ENCODE measurements at places on chromosomes 5 and 9.
A peak's percentile ranks its signal among the peaks of the same experiment; 100 is the strongest.

DNA sequence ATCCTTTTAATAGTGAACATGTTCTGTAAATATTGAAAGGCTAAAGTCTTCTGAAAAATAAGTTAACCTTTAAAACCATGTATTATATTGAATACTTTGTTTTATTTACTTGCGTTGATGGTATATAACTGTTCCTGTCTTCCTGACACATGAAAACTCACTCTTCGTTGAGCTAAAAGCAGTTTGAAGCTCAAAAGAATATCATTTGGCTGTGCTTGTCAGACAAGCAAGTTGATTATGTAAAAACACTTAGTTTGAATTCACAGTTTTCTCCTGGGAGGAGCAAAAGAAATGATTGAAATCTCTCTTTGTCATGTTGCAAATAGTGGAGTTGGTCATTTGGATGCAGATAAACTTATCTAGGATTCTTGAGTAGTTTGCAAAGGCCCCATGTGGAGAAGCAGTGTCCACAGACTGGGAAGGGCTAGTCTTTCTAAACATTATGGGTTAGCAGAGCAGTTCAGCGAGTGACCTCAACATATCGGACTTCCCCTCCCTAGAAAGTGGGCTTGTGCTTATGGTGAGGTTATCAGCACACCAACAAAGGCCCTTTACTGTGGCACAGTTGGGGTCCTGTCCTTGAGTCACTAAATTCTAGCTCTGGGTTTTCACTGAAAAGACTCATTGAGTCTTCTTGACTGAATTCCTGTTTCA is 290.4 kb downstream of the CSNK1G3 start:
- DNase-seq, result no peak

DNA sequence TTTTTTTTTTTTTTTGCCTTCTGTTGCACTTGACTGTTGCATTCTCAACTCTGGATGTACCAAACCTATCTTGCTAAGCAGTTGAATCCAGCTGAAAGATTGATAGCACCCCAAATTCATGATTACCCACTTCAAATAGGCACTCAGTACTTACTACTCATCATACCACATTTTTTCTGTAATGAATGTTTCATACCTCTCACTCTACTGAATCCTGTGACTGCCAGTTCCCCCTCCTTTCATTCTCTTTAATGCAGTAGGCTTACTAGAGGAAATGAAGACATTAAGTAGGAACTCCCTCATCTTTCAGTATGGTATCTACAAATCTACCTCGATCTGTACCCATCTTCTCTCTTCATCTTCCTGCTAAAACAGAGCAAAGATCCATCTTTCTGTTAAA is 6.8 kb downstream of the INVS start:
- DNase-seq, result no peak

DNA sequence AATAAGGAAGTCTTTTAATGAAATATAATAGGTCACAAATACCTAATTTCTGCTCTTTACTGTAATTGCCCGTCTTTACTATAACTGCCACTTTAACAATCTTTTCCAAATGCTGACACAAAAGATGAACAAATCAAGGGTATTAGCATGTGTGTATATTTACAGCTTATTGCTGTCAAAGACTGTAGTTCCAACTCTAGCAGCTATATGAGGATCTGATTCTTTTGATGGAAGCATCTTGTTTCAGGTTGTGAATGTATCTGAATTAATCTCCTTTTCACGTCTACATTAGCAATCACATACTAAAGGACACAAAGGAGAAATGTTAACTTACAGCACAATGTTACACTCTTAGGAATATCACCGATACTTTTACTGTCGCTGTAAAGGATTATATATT is 27.9 kb downstream of the RFX3 start:
- no peak for DNase-seq

- DNase-seq, result no peak
These were observed 118.9 kb downstream of the PDZD2 start for GRCh38 chr5:31757806-31758205.

- no peak for DNase-seq
These were observed 60.4 kb downstream of the TNC start for GRCh38 chr9:115057559-115057958.

GRCh38 chr5:136457390-136458013 is 92.2 kb upstream of the TRPC7 start:
- DNase-seq, result peak; percentile 2

DNA sequence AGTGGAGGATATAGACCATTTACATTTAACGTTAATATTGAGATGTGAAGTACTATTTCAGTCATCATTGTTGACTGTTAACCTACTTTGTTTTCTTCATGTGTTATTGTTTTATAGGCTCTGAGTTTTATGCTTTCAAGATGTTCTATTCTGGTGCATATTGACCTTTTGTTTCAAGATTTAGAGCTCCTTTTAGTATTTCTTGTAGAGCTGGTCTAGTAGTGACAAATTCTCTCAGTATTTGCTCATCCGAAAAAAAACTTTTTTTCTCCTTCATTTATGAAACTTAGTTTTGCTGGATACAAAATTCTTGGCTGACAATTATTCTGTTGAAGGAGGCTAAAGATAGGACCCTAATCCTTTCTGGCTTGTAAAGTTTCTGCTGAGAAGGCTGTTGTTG is 91.3 kb downstream of the INVS start:
- no peak for DNase-seq

DNA sequence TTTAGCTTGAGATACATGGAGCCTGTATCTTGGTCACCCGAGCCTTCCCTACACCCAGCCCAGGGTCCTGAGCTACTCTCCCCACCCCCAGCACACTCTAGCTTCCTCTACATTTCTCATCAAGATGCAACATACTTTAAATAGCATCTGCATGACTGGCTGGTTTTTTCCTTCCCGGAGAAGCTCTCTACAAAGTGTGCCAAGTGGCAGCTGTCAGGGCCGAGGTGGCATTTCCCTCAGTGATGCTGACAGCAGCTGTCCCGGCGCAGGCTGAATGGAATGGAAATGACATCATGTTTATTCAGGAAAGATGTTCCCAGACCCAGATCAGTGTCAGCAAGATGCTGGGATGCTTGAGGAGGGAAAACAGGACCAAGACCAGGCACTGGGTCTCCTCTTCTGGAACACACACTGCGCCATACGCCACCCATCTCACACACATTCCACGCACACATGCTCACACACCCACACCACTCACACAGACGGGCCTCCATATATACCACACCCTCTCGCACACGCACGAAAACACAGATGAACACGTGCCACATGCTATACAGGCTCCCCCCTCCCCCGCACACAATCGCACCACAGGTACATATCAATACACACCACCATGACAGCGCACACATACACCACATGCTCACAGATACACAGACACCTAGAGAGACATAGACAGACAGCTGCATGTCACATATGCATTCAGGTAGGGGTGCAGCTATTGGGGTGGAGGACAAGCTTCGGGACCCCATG is 67.8 kb downstream of the LHX2 start:
- no peak for DNase-seq

GRCh38 chr5:154002093-154002492 is 36.6 kb downstream of the FAM114A2 start:
- no peak for DNase-seq

DNA sequence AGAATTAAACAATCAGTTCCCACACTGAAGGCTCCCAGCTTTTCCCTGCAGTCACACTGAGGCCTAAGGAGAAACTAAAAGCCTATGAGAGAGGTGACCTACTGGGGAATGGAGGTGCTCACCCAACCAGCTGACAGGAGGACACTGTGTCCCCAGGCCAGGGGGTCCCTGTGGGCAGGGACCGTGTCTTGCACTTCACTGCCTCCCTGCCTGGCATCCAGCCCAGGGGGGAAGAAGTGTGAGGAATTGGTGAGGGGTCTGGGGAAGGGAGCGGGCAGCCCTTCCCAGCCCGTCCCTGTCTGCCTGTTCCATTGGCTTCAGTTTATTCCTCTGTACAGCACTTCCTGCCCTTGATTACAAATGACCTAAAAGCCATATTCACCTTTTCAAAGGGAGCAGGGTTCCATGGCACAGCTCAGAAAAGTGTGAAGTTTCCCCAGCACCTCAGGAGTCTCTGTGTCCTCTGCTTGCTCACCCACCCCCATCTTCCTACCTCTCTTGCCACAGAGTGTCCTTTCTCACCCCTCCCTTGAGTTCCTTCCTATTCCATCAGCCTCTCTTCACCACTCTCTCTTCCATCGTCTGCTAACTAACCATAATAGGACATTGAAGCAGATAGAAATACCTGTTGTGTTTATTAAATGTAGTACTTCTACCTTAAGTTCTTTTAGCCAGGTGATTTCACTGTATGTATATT is 12.9 kb downstream of the OTULINL start:
- DNase-seq, result no peak

DNA sequence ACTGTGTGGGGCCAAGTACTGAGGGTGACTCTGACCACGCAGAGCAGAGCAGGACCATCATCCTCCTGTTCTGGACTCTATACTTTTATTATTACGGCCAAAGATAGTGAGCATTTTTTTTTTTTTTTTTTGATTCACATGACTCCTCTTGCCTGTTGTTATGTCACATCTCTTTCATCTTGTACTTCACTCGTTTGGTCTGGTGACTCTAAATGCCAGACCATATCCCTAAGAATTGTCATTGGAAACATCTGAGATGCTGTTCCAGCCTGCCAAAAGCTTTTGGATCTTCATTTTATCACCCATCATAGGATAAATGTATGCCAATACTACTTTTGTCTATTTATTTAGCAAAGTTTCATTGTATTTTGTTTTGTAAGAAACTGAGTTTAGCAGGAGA is 168.2 kb upstream of the RAI14 start:
- DNase-seq, result no peak

DNA sequence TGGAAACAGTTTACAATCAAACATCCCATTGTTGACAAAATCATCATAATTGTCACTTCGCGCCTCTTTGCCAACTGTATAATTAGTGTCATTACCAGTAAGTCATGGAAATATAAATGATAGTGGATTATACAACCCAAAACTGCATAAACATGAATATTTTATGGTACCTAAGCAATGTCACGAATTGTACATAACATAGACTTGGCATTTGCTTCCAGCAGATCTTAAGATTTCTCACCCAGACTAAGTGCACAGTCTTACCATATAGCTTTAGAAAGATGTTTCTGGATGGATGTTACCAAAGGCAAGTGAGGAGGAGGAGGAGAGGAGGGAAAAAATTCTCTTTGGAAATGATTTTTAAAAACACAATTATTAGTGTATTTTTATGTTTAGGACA is 113.4 kb upstream of the TAS2R1 start:
- DNase-seq, result no peak

DNA sequence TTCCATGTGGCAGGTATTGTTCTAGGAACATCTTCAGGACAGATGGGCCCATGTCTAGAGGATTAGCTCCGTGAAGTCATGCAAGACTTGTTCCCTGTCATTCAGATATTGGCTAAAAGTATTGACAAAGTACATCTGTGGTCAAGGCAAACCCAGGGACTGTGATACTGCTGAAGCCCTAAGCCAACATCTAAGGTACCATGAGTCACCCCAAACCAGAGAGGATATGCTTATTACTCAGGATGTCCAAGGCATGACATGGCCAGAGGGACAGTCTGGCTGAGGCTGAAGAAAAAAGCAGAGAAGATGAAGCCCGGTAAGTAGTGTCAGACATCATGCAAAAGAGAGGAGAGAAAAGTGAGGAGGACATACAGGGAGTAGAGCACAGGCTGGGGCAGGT is 31.0 kb downstream of the HMHB1 start:
- DNase-seq, result no peak

GRCh38 chr5:135996611-135997010 is 32.2 kb upstream of the TGFBI start:
- no peak for DNase-seq

DNA sequence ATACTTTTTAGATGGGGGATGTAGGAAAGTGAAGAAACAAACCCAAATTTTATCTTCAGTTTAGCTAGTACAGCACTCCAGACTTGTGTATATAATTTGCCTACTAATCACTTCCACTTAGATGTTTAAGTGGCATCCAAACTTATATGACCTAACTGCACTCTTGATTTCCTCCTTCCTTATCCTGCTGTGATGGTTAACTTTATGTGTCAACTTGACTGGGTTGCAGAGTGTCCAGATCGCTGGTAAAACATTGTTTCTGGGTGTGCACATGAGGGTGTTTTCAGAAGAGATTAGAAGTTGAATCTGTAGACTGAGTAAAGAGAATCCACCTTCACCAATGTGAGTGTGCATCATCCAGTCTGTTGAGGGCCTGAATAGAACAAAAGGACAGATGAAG is 79.8 kb downstream of the PCSK1 start:
- no peak for DNase-seq

GRCh38 chr5:172106511-172107356 is 81.3 kb downstream of the STK10 start:
- peak; percentile 64 for DNase-seq

DNA sequence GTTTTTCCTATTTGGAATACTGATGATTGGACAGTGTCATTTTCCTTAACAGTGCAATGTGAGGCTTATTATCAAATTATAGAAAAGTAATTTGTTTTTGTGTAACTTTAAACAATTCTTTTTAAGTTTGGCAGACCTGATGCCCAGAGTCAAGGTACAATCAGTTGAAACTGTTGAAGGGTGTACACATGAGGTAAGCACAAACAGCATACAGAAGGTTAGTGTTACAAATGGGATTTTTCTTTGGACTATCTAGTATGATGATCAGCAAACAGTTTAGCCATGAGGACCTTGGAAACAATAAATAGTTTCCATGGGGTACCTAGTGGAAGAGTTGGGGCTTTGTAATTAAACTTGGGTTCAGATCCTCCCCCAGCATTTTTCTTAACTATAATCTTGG is 16.2 kb downstream of the MTREX start:
- no peak for DNase-seq

DNA sequence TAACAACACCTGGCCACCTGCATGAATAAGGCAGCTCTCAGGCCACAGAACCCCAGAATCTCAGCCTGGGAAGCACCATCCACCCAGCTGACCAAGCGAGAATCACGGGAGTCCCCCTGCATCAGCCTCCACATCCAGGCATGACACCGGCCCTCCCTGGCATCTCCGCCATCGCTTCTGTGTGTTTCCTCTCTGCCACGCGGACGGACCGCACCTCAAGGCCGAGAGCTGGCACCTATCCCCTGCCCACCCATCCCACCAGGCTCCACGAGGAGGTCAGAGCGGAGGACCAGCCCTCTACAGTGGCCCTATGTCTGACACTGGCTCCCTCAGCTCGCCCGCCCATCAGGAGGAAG is 134.7 kb downstream of the COL23A1 start:
- no peak for DNase-seq

- no peak for DNase-seq
These were observed 69.8 kb upstream of the RAI14 start for GRCh38 chr5:34586117-34586885.

GRCh38 chr9:19876569-19877316 is 87.9 kb upstream of the SLC24A2 start:
- no peak for DNase-seq

GRCh38 chr9:93680443-93681268 is 104.3 kb downstream of the PHF2 start:
- no peak for DNase-seq
